Suprapubic skin (tissue), 4 donors: ENCODE measurements at places on chromosomes 12 and 14. TPM values are rescaled to one million over a fixed set of nuclear protein-coding genes. Genes with fewer than 3 reads are reported as not detected.

The PLEKHG7 gene
- total RNA-seq = not detected

The AKAP5 gene
- 0.56 TPM for total RNA-seq

The CD163L1 gene
- 0.32 TPM for total RNA-seq

The ENDOU gene
- 18.7 TPM for total RNA-seq

The REM2 gene
- total RNA-seq = 0.96 TPM

The PRIMA1 gene
- 3.1 TPM for total RNA-seq

The FZD10 gene
- total RNA-seq = 11.7 TPM

The KRT4 gene
- 0.34 TPM for total RNA-seq

DNA sequence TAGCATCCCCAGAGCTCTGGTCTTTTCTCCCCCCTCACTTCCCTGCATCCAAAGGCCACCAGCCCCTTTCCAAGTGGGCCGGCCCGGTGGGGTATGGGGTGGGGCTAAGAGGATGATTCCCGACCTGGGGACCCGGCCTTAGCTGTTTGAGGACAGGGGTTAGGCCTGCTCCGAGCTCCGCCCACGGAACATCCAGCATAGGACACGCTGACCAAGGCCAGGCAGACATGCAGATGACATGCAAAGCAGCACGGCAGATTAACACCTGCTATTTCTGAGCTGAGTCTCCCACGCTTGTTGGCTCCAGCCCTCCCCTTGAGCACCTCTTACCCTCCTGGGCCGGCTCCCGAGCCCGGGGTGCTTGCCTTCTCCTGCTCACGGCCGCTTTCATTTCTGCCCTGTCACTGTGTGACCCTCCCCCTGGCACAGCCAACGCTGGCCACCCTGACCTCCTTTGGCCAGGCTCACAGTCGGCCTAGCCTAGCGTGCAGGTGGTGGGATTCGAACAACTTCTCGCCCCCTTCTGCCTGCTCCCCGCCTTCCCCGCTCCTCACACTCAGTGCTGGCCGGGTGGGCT, 40.2 kb downstream of the TEAD4 start:
- DNase-seq = no peak
- no peaks in the 10 kb centered on the region for H3K4me1 ChIP-seq
- H3K4me3 ChIP-seq = no peak overlapping the region
- no peaks in the 10 kb centered on the region for H3K27me3 ChIP-seq
- no peaks in the 10 kb centered on the region for H3K36me3 ChIP-seq
- H3K27ac ChIP-seq = no peak overlapping the region

DNA sequence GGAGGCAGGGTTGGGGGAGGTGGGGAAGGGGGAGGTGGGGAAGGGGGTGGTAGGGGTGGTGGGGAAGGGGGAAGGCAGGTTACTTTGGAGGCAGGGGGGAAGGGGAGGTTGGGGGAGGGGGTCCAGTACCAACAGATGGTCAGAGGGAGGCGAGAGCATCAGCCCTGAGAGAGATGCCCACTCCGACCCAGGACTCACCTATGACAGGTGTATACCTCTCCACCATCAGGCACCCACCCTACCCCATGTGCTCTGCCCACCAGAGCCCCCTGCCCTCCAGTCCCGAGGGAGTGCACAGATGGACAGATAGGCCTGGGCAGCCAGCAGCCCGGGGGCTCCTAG, 18.6 kb downstream of the JAG2 start:
- peaks cover 45% of the 10 kb centered on the region for H3K36me3 ChIP-seq
- DNase-seq = no peak
- H3K27me3 ChIP-seq = no peaks in the 10 kb centered on the region
- H3K4me3 ChIP-seq = no peak overlapping the region
- peaks cover 2% of the 10 kb centered on the region for H3K4me1 ChIP-seq
- H3K27ac ChIP-seq = no peak overlapping the region

- no peak overlapping the region for H3K4me3 ChIP-seq
- DNase-seq = no peak
- no peak overlapping the region for H3K27ac ChIP-seq
- H3K36me3 ChIP-seq = no peaks in the 10 kb centered on the region
These were observed 68.6 kb upstream of the RESF1 start for GRCh38 chr12:31890295-31891285.

- no peak overlapping the region for H3K27ac ChIP-seq
- H3K4me1 ChIP-seq = peaks cover 24% of the 10 kb centered on the region
- no peaks in the 10 kb centered on the region for H3K27me3 ChIP-seq
- no peaks in the 10 kb centered on the region for H3K36me3 ChIP-seq
- DNase-seq = no peak
These were observed 162.6 kb upstream of the PLEKHG7 start for GRCh38 chr12:92539976-92540781.

GRCh38 chr12:116026346-116026745, 251.1 kb downstream of the MED13L start:
- H3K27ac ChIP-seq = no peak overlapping the region
- no peaks in the 10 kb centered on the region for H3K27me3 ChIP-seq

GRCh38 chr14:91732859-91733477, 1.1 kb upstream of the CATSPERB start:
- H3K36me3 ChIP-seq = no peaks in the 10 kb centered on the region
- H3K27me3 ChIP-seq = peaks cover 3% of the 10 kb centered on the region
- DNase-seq = no peak
- no peaks in the 10 kb centered on the region for H3K4me1 ChIP-seq
- no peak overlapping the region for H3K4me3 ChIP-seq
- no peak overlapping the region for H3K27ac ChIP-seq

DNA sequence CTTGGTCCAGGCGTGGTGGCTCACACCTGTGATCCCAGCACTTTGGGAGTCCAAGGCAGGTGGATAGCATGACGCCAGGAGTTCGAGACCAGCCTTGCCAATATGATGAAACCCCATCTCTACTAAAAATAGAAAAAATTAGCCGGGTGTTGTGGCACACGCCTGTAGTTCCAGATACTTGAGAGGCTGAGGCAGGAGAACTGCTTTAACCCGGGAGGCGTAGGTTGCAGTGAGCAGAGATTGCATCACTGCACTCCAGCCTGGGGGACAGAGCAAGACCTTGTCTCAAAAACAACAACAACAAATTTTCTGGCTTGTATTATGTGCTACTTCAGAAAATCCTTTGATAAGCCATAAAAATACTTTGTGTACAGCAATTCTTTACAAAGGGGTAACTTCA, 41.1 kb downstream of the LARP4 start:
- peaks cover 79% of the 10 kb centered on the region for H3K36me3 ChIP-seq
- H3K4me3 ChIP-seq = no peak overlapping the region
- H3K4me1 ChIP-seq = no peaks in the 10 kb centered on the region
- no peak overlapping the region for H3K27ac ChIP-seq
- no peaks in the 10 kb centered on the region for H3K27me3 ChIP-seq
- DNase-seq = no peak

- H3K27ac ChIP-seq = peak overlapping the region; percentile 97
- no peak for DNase-seq
- H3K36me3 ChIP-seq = peaks cover 10% of the 10 kb centered on the region
- no peaks in the 10 kb centered on the region for H3K27me3 ChIP-seq
- peak overlapping the region; percentile 99 for H3K4me3 ChIP-seq
These were observed 992 bp downstream of the CPSF2 start for GRCh38 chr14:92122761-92123160.

DNA sequence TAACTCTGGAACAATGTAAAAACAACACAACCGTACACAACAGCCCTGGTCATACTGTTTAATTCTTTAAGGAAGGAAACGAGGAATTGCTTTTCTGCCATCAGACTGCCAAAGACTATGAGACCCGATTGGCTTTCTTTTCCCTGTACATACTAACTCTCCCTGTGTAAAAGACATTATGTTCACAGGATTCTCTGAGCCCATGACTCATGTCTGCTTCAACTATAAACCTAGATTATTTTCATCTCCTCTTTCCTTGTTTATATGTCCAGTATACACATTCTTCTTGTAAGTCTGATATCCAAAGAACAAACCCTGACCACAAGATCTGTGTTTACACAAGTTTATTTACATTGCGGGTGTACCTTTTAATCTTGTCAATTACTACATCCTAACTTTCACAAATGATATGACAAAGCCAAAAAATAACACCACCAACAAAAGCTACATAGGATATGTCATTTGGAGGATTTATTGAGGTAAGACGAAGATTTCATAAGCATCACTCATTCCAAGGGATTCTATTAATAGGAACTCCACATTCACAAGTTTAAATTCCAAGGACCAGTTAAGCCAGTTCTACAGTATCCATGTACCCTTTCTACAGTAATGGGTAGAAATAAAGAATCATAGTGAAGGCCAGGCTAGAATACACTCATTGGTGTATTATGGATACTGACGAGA, 67.3 kb downstream of the STXBP6 start:
- peaks cover 14% of the 10 kb centered on the region for H3K4me1 ChIP-seq
- no peak overlapping the region for H3K27ac ChIP-seq
- no peak for DNase-seq
- H3K27me3 ChIP-seq = no peaks in the 10 kb centered on the region
- H3K4me3 ChIP-seq = no peak overlapping the region

GRCh38 chr14:90490720-90491050, 93.9 kb downstream of the CALM1 start:
- DNase-seq = no peak
- H3K4me3 ChIP-seq = no peak overlapping the region
- H3K4me1 ChIP-seq = peaks cover 10% of the 10 kb centered on the region

DNA sequence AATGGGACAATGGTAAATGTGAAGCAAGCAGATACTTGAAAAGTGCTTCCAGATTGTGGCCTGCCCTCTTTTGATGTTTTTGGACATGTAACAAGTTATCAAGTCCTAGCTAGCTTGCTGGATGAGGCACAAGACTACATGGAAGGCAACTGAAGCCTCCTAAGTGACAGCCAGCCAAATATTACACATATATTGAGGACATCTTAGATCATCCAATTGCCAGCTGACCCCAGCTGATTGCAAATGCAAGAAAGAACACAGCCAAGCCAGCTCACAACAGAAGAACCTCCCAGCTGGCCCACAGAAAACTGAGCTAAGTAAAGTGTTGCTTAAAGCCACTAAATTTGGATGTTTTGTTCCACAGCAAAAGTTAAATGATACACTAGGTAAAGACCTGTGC, 156.9 kb downstream of the SRGAP1 start:
- H3K27me3 ChIP-seq = no peaks in the 10 kb centered on the region
- H3K36me3 ChIP-seq = no peaks in the 10 kb centered on the region
- DNase-seq = no peak
- H3K27ac ChIP-seq = no peak overlapping the region

GRCh38 chr12:38350342-38351174, 34.0 kb downstream of the ALG10B start:
- no peaks in the 10 kb centered on the region for H3K36me3 ChIP-seq
- H3K4me3 ChIP-seq = no peak overlapping the region
- H3K4me1 ChIP-seq = no peaks in the 10 kb centered on the region
- no peak for DNase-seq
- H3K27ac ChIP-seq = no peak overlapping the region

DNA sequence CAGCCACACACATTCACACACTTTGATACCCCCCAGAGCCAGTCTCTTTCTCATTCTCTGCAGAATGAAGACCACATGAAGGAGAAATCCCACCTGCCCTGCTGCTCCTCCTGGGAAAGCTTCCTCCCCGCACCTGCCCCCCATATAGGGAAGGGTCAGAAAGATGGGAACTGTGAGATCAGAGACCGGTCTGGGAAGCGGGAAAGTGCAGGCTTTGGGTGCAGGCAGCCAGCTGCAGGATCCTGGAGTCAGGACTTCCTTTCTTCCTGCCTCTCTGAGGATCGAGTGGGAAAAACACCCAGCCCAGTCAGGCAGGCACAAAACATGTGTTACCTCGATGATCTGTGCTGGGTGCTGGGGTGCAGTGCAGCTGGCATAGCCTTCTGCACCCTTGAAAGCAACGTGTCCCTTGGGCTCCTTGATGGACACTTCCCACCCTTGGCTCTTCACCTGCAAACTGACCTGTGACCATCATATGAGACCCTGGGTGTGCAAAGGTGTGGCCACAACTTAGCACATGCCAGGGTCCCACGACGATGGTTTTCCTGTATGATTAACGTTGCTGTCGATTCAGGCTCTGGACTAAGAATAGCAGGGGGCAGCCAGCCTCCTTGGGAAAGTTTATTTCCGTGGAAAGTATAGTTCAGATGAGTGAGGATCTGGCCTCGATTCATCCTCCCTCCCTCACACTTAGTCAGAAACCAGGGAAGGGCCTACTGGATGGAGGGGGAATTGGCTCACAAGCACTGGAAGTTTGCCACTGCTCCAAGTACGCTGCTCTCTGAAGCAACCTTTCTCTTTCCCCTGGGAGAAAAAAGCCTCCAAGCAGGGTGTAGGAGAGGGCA, 105.4 kb upstream of the MED13L start:
- H3K27ac ChIP-seq = no peak overlapping the region
- no peaks in the 10 kb centered on the region for H3K27me3 ChIP-seq
- no peaks in the 10 kb centered on the region for H3K36me3 ChIP-seq
- DNase-seq = peak; percentile 81
- peaks cover 20% of the 10 kb centered on the region for H3K4me1 ChIP-seq

- no peaks in the 10 kb centered on the region for H3K4me1 ChIP-seq
- no peak overlapping the region for H3K4me3 ChIP-seq
- no peak overlapping the region for H3K27ac ChIP-seq
- DNase-seq = no peak
- H3K27me3 ChIP-seq = no peaks in the 10 kb centered on the region
These were observed 256.9 kb upstream of the RGS6 start for GRCh38 chr14:71675126-71675899.

DNA sequence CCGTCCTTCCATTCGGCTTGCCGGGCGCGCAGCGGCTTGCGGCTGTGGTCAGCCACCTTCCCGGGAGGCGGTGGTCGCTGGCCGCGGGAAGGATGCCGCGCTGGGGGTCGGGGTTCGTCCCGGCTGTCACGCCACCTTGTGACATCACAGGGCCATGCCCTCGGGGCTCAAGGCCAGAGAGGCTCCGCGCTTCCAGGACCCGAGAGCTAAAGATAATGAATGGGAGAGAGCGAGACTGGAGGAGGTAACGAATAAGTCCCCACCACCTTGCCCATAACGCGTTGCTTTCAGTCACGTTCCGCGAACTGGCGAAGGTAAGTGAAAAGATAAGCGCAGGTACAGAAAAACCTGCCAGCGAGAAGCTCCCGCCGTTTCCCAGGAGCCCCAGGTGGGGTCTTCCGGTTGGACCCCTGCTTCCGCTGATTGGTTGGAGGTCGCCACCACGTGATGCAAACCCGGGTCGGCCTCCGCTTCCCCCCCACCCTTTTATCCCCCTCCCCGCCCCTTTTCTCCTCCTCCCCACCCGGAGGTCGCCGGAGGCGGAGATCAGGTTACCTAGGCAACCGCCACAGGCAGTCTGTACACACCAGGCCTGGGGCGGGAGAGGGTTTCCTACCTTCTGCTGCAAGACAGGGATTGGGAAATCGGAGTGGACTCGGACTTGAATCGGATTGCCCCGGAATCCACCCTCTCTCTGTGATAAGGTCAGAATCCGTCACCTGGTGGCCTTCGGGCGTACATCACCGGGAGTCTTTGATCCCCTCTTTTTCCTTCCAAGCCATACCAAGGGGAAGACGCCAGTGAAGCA, at the start of gene LRRC9:
LRRC9 (plus strand) TSS at position 575 of the 808 bp plus-strand sequence.
- peaks cover 13% of the 10 kb centered on the region for H3K4me1 ChIP-seq
- peaks cover 18% of the 10 kb centered on the region for H3K27me3 ChIP-seq
- DNase-seq = no peak
- H3K27ac ChIP-seq = no peak within 1 kb of the TSS
- H3K4me3 ChIP-seq = peak within 1 kb of the TSS; percentile 46
